ENCODE measurements at places on chromosomes 12 and 14.

- DNase-seq, result peak; percentile 63
These were observed at the start of the genes KLHL42 and MANSC4 for GRCh38 chr12:27779920-27780611. Gene KLHL42 (plus strand): TSS chr12:27780233. CDS start chr12:27780331, 98 bp downstream. Gene MANSC4 (minus strand): TSS chr12:27780236. CDS start chr12:27771276, 8,960 bp downstream.

DNA sequence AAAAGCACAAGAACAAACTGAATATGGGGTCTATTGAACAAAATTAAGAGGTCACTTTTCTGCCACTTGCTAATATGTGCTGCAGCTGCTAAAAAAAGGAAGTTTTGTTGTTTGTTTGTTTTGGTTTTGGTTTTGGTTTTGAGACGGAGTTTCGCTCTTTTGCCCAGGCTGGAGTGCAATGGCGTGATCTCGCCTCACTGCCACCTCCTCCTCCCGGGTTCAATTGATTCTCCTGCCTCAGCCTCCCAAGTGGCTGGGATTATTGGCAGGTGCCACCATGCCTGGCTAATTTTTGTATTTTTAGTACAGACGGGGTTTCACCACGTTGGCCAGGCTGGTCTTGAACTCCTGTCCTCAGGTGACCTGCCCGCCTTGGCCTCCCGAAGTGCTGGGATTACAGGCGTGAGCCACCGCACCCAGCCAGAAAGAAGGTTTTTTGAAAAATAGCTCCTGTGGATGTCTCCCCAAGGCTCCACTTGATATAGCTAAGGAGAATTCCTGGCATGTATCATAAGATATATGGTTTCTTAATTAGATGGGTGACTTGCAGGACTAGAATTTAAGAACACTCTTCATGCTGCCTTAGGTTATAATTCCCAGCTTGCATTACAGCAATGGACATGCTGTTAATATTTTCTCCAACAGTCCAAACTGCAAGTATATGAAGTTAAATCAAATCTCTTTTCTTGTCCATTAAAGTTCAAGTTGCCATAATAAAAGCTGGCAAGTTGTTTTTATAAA, 237.6 kb upstream of the AMIGO2 start:
- DNase-seq, result no peak

GRCh38 chr12:83664650-83665049, 977.9 kb downstream of the TMTC2 start:
- no peak for DNase-seq

- DNase-seq, result no peak
These were observed 43.3 kb upstream of the PLEKHG6 start for GRCh38 chr12:6266971-6267721.

DNA sequence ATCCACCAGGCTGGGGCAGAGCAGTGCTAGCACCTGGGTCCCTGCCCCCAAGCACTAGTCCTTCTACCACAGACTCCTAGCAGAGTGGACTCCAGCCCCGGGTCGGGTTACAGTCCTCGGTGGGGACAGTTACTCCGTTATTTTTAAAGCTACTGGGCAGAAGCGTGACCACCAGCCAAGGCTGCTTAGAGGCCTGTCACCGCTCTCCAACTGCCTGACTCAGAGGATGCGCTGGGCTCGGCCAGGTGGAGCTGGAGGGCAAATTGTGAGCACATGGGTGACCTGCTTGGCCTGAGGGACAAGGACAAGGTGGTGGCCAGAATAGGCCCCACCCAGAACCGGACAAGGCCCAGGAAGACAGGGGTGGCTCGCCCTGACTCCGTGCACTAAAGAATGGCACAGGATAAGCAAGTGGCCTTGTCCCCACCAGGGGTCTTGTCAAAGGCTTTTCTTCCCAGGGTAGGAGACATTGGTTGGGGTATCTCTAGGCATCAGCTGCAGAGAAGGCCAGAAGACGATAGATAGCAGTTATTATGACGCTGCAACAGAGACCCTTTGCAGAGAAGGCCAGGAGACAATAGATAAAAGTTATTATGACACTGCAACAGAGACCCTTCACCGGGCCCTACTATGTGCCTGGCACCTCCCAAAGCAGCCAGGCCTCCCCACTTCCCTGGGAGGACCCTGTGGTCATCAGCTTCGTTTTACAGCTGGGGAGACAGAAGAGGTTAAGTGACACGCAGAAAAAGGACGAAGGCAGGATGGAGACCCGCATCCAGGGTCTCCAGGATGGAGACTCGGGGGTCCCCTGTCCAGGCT, 1.6 kb downstream of the ABCB9 start:
- DNase-seq, result no peak

DNA sequence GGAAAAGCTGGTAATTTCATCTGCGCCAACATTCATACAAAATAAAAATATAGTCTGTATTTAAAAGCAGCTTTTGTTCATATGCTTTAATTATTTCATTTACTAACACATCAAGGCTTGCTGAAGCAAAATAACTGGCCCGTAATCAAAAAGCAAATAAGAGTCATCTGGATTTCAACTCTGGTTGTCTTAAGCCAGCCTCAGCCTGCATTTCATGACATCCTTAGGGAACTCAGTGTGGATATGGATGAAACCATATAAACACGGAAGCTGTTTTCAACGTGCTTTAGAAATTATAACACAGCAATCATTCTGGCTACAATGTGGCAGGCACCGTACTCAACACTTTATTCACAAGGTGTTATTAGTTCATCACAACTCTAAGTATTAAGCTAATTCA, 852 bp downstream of the COX16 start:
- no peak for DNase-seq

DNA sequence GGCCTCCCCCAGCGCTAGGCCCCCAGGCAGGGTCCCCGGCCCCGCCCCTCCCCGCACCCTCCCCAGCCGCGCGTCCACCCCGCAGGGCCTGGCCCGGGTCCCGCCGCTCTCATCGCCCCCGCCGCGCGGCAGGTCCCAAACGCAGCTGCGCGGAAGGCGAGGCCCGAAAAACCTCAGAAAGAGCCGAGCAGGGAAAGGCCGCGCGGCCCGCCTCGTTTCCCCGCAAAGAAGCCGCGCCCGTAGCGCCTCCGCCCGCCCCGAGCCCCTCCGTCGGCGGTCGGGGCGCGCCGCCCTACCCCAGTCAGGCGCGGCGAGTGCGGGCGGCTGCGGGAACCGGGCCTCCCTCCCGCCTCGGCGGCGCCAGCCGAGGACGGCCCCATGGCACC, 324 bp downstream of the POLE start:
- DNase-seq, result no peak

- DNase-seq, result no peak
These were observed 92.7 kb downstream of the PRICKLE1 start for GRCh38 chr12:42496886-42497285.

GRCh38 chr12:113039911-113040445, 16.6 kb upstream of the DTX1 start:
- no peak for DNase-seq

GRCh38 chr12:123150744-123151456, at the start of gene PITPNM2:
Gene PITPNM2 (minus strand): TSS chr12:123151090. CDS start chr12:123034590, 116,500 bp downstream.
- DNase-seq, result peak; percentile 59

DNA sequence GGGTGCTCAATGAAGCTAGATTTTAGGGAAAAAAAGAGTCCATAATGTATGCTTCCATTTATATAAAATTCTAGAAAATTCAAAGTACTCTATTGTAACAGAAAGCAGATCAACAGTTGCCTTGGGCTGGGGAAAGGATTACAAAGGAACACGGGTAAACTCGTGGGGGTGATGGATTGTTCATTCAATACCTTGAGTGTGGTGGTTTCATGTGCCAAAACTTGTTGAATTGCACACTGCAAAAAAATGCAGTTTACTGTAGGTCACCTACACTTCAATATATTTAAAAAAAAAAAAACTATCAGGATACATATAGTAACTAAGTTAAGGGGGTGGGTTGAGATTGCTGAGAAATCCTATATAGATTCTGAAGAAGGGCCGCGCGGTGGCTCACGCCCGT, 33.6 kb downstream of the PAWR start:
- no peak for DNase-seq

DNA sequence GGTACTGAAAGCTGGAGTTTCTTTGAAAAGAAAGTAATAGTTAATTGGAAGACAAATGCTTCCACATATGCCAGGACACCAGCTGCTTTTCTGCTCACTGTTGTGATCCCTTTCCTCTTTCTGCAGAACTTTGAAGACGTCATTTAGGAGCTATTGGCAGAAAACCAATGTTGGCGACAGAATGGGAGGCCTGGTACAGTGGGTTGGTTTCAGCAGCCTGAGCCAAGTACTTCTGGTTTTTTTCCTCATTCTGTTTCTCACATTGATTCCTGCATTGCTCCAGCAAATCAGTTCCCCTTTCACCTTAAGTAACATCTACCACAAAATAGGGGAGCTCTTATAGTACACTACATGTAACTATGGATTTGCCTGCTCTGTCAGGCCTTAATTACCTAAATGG, 96.9 kb downstream of the FIGNL2 start:
- no peak for DNase-seq

DNA sequence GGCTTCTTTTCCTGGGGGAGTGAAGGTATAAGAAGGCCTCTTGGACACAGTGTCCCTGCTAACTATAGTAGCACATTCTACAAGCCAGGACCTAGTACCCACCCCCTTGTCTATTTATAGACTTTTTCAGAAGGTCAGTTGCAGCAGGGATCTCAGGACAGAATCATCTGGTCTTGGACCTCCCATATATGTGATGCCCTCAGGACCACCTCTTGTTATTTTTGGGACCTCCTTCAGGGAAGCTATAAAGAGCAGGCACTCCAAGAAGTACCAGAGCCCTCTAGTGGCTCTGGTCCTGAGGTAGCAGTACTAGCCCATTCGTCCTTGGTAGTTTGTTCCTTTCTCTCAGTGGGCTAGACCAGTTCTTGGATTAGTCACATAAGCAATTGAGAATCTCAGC, 4.3 kb downstream of the COQ10A start:
- no peak for DNase-seq

- no peak for DNase-seq
These were observed 2.5 kb upstream of the PLEKHD1 start for GRCh38 chr14:69481815-69482568.

DNA sequence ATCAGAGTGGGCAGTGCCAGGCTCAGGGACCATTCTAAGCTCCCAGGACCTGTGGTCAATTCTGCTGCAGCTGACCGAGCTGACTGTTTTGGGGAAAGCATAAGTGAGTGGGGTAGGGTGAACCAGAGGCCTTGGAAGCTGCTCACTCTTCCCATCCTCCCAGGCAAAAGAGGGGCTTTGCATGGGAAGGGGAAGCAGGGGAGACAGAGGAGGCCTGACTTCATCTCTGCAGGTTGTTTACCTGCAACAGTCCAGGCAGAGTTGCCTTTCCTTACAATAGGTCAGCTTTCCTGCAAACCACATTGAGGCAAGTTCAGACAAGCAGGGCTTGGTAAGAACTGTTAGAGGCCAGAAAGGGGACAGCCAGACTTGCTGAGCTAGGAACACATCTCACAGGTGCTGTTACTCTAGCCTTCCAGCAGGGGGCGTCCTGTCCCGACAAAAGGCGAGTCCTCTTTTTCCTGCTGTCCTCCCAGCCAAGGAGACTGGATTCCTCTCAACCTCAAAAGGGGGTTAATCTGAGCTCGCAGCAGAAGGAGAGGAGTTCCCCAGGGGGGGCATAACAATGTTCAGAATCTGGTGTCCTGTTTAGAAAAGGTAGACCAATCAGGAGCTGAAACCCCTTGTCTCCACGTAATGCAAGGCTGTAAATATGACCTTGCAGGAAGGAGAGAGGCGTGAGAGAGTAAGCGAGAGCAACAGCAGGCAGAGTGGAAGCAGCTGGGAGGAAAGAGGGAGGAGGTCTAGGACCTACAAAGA, 4.3 kb upstream of the DHRS2 start:
- peak; percentile 68 for DNase-seq

DNA sequence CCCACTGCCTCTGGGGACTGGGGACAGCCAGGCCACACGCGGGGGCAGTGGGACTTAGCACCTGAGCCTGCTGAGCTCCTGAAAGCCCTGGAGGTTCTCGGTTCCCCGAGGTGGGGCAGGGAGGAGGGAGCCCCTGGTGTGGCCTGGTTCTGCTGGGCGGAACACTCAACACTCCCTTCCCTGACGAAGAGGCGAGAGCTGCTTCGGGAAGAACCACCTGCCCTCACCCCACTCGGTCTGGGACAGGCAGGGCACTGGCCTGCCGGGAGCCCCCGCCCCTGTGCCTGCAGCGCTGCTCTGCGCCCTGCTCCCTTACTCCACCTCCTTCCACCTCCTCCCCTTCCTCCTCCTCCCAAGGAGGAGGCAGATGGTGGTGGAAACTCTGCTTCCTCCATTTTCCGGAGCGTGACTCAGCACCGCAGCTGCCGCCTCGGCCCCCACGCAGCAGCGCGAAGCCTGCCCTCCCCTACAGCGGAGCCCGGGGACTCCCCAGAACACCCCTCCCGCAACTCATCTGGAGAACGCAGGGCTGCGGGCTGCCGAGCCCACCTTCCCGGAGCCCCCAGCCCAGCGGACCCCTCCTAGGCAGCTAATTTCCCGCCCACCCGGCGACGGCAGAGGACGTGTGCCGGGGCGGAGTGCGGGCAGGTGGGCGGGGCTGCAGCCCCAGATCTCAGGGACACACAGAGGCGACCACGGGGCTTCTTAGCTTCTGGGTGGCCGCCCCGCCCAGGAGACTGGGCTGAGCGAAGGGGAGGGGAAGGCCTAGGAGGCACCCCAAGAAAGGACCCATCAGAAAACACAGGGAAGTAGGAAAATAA, 11.7 kb upstream of the INF2 start:
- peak; percentile 67 for DNase-seq

DNA sequence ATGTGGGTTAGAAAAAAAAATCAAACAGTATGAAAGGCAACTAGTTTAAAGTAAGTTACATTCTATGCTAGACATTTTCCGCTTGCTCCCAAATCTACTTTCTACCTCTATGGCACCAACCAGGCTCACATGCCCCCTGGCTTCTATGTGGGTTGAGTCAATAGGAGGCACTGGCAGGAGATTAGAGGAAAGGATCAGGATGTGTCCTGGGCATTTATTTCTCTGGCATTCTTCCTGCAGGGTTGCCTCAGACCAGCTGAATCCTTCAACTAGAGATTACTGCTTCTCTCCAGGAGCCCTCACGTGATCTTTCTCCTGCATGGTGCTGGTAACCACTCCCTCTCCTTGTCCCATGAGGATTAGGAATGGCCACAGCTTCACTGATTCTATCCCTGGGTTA, 14.9 kb upstream of the CCDC60 start:
- no peak for DNase-seq

- DNase-seq, result no peak
These were observed 1084.8 kb upstream of the ATXN7L3B start for GRCh38 chr12:73452672-73453469.

DNA sequence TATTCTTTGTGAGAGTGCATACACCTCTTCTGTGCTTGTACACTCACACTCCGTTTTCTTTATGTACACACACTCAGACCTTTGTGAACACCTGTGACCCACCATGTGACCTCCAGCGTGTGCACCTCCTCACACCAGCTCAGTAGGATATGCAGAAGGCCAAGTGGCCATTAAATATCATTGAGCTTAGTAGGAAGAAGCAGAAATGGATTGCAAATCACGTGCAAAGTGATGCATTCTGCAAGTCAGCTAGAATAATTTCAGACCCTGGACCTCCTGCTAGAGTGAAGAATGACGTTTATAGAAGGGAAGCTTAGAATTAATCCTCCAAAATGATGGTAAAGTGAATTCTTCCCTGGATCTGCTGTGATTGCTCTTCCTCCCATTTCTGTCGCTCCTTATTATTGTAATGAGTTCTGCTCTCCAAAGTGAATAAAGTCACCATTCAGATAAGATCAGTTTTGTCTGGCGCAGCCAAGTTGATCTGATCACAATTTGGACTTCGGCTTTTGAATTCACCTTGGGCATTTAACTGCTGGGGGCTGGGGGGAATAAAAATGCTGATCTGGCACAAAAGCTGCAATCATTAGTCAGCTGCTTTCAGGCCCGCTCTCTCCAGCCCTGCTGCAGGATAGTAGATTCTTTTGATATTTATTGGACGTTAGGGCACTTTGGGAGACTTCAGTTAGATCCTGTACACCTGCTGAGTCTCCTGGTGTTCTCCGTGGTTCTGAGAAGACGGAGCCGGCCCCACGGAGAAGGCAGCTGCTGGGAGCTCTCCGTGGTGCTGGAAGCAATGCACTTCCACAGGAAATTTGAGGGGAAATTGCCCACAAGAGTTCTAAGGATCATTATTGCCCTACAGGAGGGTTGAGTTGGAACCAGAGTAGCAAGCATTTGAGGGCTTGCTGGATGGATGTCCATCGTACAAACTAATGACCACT, 12.4 kb upstream of the NRXN3 start:
- DNase-seq, result no peak

All from activated CD4-positive, alpha-beta T cell treated with anti-CD3 and anti-CD28 coated beads, Interleukin-2, amount 50 U/mL, for 1 hour (primary cell).